ENCODE measurements at places on chromosomes 1 and 21. TPM values are rescaled to one million over a fixed set of nuclear protein-coding genes. Genes with fewer than 3 reads are reported as not detected.

HSD3B2 gene
- total RNA-seq: not detected

TMPRSS2 gene
- not detected for total RNA-seq

GCSAML gene
- total RNA-seq: not detected

SLC25A34 gene
- total RNA-seq: 0.34 TPM

IGSF21 gene
- not detected for total RNA-seq

CRP gene
- total RNA-seq: not detected
